ENCODE measurements at places on chromosomes 3 and 15. TPM values are rescaled to one million over a fixed set of nuclear protein-coding genes. Genes with fewer than 3 reads are reported as not detected.

DNA sequence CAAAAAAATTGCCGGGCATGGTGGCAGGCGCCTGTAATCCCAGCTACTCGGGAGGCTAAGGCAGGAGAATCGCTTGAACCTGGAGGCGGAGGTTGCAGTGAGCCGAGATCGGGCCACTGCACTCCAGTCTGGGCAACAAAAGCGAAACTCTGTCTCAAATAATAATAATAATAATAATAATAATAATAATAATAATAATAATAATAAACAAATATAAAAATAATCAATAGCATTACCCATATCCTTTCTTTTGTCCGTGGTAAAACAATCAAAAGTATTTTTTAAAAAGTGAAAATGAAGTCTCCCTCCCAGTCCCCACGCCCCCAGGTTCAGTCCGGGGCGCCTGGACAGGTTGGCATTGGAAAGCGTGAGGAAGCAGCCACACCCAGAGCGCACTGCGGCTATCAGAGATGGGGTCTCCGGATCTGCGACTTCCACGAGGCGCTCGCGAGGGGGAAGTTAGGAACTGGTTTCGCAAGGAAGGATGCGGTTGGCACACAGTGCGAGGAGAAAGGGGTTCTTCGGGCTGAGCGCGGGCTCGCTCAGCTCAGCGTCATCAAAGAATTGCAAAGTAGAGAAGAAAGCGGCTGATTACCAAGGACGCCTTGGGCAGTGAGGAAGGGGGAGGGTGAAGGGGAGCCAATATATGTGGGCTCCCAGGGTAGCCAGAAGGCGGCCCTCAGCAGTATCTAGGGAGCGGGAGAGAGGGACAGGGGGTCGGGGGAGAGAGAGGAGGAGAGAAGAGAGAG, 69.5 kb upstream of the EPHB3 start:
- peaks cover 49% of the 10 kb centered on the region for H3K27me3 ChIP-seq
- DNase-seq, result no peak
- H3K27ac ChIP-seq, result no peak overlapping the region
- peaks cover 6% of the 10 kb centered on the region for H3K4me1 ChIP-seq
- no peak overlapping the region for H3K4me3 ChIP-seq
- H3K36me3 ChIP-seq, result no peaks in the 10 kb centered on the region

DNA sequence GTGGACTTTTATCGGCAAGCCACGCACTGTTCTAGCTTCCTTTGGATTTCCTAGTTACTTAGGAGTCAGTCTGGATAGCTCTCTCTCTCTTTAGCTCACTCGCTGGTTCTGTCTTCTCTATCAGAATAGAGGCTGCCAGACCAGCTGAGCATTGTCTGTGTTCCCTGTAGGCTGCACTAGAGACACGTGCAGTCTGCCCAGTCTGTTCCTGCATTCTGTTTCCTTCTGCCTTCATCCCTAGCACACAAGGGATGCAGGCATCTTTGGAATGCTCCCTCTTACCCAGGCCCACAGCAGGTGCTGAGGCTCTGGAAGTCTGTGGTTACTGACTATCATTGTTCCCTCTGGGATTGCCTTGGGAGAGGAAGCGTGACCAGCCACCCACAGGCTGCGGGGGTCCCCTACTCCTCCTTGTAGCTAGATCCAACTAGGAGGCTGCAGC, 322.8 kb downstream of the ZNF621 start:
- no peak overlapping the region for H3K27ac ChIP-seq
- H3K4me1 ChIP-seq, result no peaks in the 10 kb centered on the region
- no peaks in the 10 kb centered on the region for H3K27me3 ChIP-seq
- DNase-seq, result no peak
- no peaks in the 10 kb centered on the region for H3K36me3 ChIP-seq

DNA sequence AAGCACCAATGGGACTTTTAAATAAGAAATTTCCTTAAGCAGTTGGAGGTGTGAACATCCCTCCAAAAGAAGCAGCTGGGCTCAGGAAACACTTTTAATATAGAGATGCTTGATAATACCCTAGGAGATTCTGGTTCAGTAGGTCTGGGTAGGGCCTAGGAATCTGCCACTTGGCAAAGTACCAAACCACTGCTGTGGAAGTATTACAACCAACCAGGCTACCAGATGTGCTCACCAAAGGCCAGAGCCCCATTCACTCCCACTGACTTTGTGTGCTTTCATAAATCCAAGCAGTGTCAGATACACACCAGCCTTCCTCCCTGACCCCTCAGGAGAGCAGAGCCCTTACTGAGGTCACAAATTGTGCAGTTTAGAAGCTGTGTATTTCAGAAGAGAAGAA, 162.6 kb downstream of the CCNL1 start:
- H3K27me3 ChIP-seq, result peaks cover 5% of the 10 kb centered on the region
- DNase-seq, result no peak
- no peaks in the 10 kb centered on the region for H3K36me3 ChIP-seq
- no peak overlapping the region for H3K4me3 ChIP-seq
- no peaks in the 10 kb centered on the region for H3K4me1 ChIP-seq

GRCh38 chr3:59056706-59057105, 6.9 kb upstream of the CFAP20DC start:
- no peaks in the 10 kb centered on the region for H3K36me3 ChIP-seq
- no peak overlapping the region for H3K4me3 ChIP-seq
- peaks cover 20% of the 10 kb centered on the region for H3K27me3 ChIP-seq
- no peaks in the 10 kb centered on the region for H3K4me1 ChIP-seq
- no peak for DNase-seq

DNA sequence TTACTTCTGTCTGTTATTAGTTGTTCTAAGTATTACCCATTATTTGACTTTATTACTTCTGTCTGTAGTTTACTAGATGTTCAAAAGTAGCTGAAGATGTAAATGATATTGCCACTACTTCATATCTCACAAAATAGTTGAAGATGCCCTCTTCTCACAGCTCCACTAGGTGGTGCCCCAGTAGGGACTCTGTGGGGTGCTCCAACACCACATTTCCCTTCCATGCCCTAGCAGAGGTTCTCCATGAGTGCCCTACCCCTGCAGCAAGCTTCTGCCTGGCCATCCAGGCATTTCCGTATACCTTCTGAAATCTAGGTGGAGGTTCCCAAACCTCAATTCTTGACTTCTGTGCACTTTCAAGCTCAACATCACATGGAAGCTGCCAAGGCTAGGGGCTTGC, 80.8 kb downstream of the KCNH8 start:
- peaks cover 3% of the 10 kb centered on the region for H3K27me3 ChIP-seq
- H3K36me3 ChIP-seq, result no peaks in the 10 kb centered on the region
- no peaks in the 10 kb centered on the region for H3K4me1 ChIP-seq

DNA sequence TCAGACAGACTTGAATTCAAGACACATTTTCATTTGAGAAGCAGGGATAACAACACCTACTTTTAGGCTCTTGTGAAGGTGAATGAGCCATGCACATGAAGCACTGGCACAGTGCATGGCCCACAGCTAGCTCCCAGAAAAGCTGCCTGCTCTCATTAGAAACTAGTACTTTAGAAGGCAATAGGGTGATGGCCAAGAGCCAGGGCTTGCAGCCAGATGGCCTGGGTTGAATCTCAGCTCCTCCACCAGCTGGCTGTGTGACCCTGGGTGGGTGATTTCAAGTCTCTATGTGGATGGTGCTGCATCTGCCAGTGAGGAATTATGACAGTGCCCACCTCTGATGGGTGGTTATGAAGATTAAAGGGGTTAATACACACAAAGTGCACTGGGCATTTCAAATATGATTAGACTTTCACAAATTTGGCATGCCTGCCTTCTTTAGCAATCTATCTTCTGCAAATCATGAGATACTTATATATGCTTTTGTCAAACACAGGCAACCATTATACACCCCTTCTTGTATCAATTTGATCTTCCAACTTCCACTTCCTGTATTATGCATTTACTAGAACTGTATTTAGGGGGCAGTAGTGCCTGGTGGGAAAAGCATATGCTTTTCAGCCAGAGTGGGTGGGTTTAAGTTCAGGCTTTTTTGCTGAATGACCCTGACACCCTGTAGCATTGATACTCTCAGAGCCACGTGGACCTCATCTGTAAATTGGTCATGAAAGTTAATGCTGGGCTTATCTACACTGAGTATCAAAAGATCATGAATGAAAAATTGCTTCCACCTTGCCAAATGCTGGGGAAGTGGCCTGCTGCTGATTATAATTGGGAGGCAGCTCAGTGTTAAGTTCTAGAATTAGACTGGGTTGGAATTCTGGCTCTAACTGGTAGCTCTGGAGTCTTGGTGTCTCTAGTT, 34.7 kb upstream of the RBP1 start:
- H3K4me1 ChIP-seq, result no peaks in the 10 kb centered on the region
- no peaks in the 10 kb centered on the region for H3K27me3 ChIP-seq
- H3K4me3 ChIP-seq, result no peak overlapping the region
- no peak for DNase-seq
- H3K36me3 ChIP-seq, result no peaks in the 10 kb centered on the region

DNA sequence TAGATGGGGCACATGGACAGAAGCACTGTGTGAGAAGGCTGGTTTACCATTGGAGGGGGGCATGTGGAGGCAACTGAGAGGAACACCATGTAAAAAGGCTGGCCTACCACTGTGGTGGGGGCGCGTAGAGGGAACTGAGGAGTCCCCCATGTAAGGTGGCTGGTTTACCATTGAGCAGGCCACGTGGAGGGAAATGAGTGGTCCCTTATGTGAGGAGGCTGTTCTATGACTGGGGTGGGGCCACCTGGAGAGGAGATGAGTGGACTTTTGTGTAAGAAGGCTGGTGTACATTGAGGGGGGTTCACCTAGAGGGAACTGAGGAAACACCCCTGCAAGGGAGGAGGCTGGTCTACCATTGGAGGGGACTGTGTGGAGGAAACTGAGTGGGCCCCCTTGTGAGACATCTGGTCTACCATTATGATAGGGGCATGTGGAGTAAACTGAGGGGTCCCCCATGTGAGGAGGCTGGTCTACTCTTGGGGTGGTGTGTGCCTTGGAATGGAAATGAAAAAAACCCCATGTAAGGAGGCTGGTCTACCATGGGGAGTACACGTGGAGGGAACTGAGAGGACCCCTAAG, 156.9 kb downstream of the FBLN2 start:
- no peaks in the 10 kb centered on the region for H3K36me3 ChIP-seq
- no peaks in the 10 kb centered on the region for H3K4me1 ChIP-seq
- H3K27me3 ChIP-seq, result no peaks in the 10 kb centered on the region
- H3K4me3 ChIP-seq, result no peak overlapping the region

DNA sequence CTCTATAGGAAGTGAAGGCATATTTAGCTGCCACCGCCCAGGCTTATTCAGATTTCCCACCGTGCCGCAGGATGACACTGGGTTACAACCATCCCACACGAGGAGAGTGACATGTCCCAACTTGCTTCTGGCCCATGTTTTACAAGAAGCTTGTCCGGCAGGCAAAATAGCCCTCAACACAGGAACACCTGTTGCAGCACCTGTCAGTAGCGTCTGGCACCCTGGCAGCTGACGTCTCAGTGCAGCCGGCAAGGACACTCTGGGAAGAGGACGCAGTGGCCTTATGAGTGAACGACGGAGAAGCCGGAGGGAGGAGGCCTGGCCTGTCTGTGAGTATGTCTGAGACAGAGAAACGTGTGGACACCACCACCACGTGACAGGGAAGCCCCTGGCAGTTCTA, 32.1 kb downstream of the FAM174B start:
- no peak overlapping the region for H3K27ac ChIP-seq
- H3K27me3 ChIP-seq, result no peaks in the 10 kb centered on the region
- no peaks in the 10 kb centered on the region for H3K36me3 ChIP-seq
- no peak for DNase-seq

GRCh38 chr15:55764398-55764797, 21.4 kb upstream of the PRTG start:
- DNase-seq, result no peak
- no peak overlapping the region for H3K27ac ChIP-seq
- peaks cover 2% of the 10 kb centered on the region for H3K27me3 ChIP-seq

DNA sequence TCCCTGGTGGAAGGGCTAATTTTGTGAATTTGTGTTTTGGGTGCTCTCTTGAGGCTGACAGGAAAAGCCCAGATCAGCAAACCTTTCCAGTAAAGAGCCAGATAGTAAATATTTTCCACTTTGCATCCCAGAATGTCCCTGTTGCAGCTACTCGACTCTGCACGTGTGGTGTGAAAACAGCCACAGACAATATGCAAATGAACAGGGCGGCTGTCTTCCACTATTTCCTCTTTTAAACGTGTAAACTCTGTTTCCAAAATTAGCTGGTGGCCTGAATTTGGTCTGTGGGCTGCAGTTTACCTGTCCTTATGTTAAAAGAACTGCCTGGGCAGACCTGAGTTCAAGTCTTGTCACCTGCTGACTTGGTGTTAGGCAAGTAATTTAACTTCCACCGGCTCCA, 202.7 kb downstream of the EDEM1 start:
- no peaks in the 10 kb centered on the region for H3K36me3 ChIP-seq
- H3K4me1 ChIP-seq, result no peaks in the 10 kb centered on the region
- H3K4me3 ChIP-seq, result no peak overlapping the region

Gene LRRN1
- total RNA-seq, result 1.4 TPM

Gene TEX9
- 0.60 TPM for total RNA-seq

Gene C2CD4B
- not detected for total RNA-seq

Gene GOLGA8A
- 207 TPM for total RNA-seq

Gene ATP13A5
- total RNA-seq, result not detected

Gene ANKRD63
- total RNA-seq, result 0.37 TPM

Gene CEP19
- total RNA-seq, result 4.6 TPM
